ENCODE measurements at places on chromosomes 3 and 15. TPM values are rescaled to one million over a fixed set of nuclear protein-coding genes. Genes with fewer than 3 reads are reported as not detected.

DNA sequence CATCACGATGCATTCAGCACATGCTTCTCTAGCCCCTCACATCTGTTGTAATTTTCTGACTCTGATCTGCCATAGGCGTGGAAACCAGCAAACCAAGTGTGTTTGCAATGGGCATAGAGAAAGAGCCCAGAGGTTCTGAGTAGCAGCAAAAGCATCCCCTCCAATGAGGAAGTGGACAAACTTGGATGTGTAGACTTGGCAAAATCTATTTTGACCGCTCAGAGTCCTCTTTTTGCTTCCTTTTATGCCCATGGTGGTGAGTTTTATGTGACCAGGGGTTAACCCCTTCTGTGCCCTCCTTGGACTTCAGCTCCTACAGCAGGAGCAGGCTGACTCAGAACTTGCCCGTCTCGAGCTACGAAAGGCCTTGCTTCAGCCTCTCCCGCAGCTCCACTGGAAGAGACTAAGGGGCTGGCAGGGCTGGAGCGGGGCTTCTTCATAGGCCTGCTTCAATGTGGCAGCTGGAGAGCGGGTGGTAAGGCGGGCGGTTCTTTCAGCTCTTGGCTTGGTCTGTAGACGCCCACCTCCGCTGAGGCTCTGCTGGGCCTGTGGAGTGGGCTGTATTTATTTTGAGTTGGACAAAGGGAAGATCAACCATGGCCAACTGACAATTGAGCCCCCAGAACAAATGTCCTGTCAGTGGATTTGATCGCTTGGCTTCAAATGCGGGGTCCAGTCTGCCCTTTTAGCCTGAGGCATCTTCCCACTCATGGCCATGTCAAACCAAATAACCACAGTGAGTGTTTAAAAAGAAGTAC lies 6.5 kb upstream of the ETV5 start:
- DNase-seq: no peak

- no peak for DNase-seq
Observed at GRCh38 chr3:150124142-150124541, 153.4 kb upstream of the PFN2 start.

DNA sequence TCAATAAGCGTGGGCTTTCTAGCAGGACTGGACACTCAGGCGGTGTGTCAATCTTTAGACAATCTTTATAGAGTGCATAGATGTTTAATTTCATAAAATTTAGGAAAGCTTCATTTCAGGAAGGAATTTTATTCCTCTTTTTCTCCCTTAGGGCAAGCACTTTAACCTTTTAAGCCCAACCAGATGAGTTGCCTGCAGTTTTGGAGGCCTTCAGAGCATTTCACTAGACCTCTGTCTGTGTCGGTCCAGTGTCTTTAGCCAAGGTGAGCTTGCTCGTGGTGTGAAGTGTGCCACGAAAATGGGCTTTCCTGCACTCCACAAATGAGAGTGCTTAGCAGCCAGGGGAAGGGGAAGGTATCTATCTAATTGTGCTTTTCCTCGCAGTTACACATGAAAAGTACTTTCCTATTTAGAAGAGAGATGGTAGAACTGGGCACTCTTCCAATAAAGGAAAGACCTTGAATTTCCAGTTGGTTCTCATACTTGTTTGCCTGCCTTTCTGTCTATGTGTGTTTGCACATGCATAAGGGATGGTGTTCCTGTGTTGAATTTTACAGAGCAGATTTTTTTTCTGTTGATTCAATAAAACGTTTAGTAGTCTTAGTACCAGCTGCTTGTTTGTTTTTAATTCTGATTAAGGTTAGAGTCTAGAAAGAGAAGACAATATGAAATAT lies 53.6 kb downstream of the FEZF2 start:
- no peak for DNase-seq

DNA sequence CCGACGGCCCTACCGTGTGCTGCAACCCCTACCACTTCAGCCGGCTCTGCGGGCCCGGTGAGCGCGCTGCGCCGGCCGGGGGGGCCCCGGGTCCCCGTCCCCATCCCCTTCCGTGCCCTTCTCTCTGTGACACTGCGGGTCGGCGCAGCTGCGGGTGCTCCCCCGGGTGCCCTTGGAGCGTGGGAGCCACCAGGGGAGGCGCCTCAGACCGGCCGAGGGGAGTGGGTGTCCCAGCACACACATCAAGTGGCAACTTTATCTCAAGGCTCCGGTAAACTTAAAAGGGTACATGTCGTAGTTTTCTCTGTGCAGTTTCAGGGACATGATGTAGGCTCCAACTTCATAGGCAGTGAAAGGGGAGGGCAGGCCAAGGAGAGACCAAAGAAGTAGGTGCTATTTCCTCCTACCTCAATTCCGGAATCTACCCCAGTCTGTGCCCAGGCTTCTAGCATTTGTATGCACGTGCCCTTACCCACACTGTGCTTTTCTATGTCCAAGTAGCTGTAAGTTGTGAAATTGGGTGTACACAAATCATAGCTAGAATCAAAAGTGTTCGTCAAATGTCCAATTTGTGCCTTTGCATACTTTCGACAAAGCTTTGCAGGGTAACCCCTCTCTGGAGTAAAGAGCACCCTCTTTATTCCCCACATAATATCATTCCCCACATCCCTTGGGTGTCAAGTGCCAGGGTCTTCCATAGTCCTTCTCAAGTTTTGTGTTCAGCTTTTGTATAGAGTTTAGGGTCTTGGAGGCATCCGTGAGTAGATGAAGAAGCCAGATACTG lies 2.2 kb downstream of the SMAD6 start:
- no peak for DNase-seq

- DNase-seq: no peak
Observed at GRCh38 chr3:123449102-123449996, 459 bp upstream of the ADCY5 start.

- no peak for DNase-seq
Observed at GRCh38 chr15:40322531-40323238, 807 bp upstream of the INAFM2 start.

DNA sequence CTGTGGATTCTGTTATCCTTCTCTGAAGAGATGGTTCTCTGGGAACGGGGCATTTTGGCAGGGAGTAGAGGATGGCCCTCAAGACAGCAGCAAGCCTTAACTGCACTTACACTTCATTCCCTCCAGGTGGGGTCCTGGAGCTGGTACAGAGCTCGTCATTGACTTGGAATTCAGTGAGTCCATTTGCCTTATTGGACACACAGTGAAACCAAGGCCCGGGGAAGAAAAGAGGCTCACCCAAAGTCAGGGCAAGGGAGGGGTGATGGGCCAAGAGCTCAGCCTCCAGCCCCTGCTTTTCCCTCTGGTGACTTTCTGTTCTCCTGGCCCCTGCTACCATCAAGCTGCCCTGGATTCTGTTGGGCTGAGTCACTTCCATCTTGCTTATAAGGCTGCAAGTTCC lies 125.6 kb downstream of the ETFA start:
- no peak for DNase-seq

DNA sequence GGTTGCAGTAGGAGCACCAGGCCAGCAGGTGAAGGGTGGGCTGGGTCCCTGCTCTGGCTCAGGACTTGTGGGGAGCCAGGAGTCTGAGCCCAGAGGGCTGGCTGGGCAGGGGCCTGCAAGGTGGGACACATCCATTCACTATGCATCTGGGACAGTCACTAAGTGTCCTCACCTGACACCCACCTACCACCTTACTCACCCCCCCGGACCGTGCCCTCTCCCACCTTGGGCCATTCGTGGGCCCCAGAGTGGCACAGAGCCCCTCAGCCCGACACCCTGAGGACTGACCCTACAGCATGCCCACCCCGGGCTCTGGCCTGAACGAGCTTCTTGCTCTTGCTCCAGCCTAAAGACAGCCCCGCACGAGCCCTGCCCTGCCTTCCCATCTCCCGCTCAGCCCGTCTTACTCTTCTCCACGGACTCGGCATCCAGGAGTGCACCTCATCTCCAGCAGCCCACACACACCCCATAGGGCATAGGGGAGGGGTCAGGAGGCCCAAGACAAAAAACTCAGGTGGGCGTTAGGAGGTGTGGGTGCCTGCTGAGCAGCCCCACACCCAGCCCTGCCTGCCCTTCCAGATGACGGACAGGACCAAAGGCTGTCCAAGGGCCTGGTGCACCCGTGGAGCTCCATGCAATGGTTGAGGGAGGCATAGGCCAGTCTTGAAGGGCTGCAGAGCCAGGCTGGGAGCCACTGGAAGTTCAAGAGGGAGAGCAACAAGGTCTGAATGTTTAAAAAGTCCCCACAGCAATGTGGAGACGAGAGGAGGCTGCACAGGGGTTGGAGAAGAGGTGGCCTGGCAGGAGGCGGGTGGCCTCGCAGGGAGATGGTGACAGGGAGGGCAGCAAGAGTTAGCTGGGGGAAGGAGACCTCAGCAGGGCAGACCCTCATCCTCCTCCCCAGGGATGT lies 27.0 kb downstream of the PTH1R start:
- DNase-seq: no peak

- DNase-seq: no peak
Observed at GRCh38 chr15:67801142-67801541, 24.2 kb upstream of the SKOR1 start.

DNA sequence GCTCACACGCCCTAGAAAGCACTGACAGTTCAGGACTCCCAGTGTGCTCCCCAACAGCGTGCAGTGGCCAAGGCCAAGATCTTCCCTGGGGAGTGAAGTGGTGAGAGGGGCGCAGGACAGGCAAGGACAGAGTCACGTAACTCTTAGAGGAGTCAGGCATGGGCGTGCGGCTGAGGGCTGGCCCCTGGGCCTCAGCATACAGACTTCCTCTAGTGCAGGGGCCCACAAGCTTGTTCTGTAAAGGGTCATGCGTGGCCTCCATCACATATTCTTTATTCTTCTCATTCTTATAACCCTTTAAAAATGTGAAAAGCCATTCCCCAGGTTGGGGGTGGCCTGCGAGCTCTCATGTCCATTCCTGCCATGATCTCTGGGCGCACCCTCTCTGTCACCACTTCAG lies 25.2 kb downstream of the TMEM43 start:
- no peak for DNase-seq

DNA sequence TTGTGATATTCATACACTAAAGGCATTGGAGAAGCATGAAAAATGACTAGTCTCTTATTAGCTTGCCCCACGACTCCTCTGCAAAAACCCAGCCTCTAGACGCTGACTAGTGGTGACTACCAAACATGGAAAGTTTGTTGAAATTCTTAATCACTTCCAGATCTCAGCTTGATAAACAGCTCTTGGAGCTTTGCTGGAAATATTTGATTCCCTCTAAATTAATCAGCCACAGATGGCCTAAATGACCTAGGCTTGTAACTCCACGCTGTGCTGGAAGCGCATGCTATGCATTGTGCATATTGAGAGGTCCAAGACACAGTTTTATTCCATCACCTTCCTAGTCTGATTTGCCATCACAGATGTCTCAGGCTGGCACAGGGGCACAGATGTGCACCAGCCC lies 244.7 kb upstream of the ST8SIA2 start:
- no peak for DNase-seq

DNA sequence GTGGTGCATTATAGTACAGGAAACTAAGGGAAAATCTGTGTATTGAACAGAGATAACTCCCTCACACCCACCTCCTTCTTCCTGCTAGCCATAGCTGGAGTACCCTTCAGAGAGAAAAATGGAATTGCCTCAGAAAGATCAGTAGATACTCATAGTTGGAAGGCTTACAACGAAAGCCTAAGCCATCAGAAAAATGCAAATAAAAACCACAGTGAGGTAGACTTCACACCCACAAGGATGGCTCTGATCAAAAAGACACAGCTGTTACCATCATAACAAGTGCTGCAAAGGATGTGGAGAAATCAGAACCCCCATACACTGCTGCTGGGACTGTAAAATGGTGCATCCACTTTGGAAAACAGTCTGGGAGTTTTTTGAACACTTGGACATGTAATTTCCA lies 7.4 kb upstream of the DLG1 start:
- no peak for DNase-seq

DNA sequence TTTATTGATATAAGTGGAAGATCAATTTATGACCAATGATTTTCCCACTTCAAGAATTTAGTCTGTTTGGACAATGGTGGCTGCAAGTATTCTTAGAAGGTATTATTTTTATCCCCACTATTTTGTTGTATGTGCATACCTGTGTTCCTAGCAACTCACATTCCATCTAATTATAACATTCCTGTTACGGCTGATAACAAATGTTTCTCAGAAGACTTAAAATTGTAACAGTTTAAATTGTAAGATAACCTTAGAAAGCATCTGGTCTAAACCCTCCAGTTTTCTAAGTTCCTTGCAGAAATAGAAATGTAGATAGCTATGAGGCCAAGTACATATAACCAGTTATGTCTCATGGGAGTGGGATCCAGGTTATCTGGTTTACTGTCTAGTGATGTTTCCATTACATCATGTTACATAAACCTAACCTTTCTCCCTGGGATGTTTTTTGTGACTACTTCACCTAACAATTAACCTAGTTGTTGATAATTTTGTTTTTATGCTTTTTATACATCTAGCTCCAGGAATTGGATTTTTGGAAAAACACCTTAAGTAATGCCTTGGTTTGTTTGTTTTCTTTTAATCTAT lies 11.1 kb upstream of the MFN1 start:
- no peak for DNase-seq

DNA sequence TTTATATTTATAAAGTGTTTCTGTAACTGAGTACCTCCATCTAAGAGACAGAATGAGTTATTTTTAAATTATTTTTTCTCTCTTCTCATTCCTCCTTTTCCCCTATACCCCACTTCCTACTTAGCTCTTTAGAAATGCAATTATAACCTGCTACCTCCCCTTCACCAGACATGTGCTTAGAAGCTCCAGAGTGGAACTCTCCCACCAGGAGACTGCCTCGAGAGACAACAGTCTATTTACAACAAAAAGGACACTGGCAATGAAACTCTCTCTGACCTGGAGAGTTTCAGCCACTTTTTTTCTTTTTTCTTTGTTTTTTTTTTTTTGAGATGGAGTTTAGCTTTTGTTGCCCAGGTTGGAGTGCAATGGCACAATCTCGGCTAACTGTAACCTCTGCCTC lies 109.4 kb upstream of the PLXND1 start:
- DNase-seq: no peak

DNA sequence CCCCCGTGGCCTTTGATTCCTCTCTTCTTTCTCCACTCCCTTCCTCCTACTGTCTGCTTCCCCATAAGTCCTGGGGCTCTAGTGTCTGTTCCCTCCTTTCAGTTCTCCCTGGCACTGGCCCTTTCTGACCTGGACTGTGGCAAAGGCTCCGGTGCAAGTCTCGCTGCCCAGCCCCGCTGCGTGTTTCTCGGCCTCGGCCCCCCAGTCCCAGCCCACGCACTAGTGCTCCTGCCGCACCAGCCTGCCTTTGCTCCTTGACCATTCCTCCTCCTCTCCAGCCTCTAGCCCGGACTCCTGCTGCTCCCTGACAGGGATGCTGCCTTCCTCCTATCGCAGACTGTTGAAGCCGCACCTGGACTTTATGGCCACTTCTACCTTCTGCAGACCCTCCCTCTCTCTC lies 2.1 kb downstream of the TM6SF1 start:
- DNase-seq: no peak

Gene ZNF80
- total RNA-seq: 0.22 TPM

Gene TXNRD3
- 1.4 TPM for total RNA-seq

Gene CDHR4
- not detected for total RNA-seq
